ENCODE measurements at places on chromosomes 12 and 14. TPM values are rescaled to one million over a fixed set of nuclear protein-coding genes. Genes with fewer than 3 reads are reported as not detected.

Gene PARPBP
- total RNA-seq = 24.0 TPM

DNA sequence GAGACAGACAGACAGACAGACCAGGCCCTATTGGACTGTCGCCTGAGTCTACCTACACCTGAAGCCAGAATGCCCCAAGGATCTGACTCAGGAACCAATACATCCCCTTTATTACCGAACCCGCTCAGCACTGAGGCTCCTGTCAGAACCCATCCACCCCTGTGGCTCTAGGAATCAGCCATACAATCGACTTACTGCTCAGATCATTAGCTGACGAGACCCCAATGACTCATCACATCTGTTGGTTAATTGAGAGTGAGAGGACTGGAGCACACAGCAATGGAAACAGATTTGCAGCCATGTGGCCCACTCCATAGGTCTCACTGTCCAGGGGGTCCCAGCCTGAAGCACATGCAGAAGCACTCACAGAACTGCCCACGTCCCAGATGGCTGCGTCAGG is 15.2 kb downstream of the ITPK1 start:
- no peak overlapping the region for H3K27ac ChIP-seq
- no peak for DNase-seq
- H3K4me1 ChIP-seq = peaks cover 20% of the 10 kb centered on the region
- H3K27me3 ChIP-seq = no peaks in the 10 kb centered on the region
- H3K36me3 ChIP-seq = no peaks in the 10 kb centered on the region

DNA sequence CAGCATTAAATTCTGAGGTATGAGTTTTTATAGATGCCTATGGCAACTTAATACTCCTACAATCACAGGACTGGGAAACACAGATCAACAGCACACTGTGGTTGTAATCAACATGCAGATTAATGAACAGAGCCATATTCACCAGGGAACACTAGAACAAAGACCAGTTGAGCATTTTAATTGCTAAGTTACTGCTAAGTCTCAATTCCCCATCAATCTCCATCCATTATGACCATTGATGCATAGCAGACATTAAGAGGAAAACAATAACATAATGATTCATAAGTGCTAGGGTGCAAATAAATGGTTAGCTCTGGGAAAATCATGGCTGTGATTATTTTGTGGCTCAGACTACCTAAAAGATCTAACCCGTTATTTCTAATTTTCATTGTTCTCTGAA is 505.6 kb downstream of the TRHDE start:
- no peaks in the 10 kb centered on the region for H3K27me3 ChIP-seq
- H3K27ac ChIP-seq = no peak overlapping the region
- no peak overlapping the region for H3K4me3 ChIP-seq
- no peak for DNase-seq
- no peaks in the 10 kb centered on the region for H3K36me3 ChIP-seq
- no peaks in the 10 kb centered on the region for H3K4me1 ChIP-seq

- H3K27ac ChIP-seq = no peak overlapping the region
- no peaks in the 10 kb centered on the region for H3K4me1 ChIP-seq
- H3K4me3 ChIP-seq = no peak overlapping the region
- DNase-seq = no peak
Observed at GRCh38 chr14:99838639-99839134, 45.5 kb downstream of the EML1 start.

- no peaks in the 10 kb centered on the region for H3K4me1 ChIP-seq
- no peaks in the 10 kb centered on the region for H3K27me3 ChIP-seq
- H3K36me3 ChIP-seq = no peaks in the 10 kb centered on the region
- no peak overlapping the region for H3K4me3 ChIP-seq
Observed at GRCh38 chr12:16389594-16389993, 42.1 kb downstream of the MGST1 start.
